Epithelial cell of proximal tubule (primary cell): ENCODE measurements at places on chromosomes 1 and 21. TPM values are rescaled to one million over a fixed set of nuclear protein-coding genes. Genes with fewer than 3 reads are reported as not detected.

Gene AK4
- 19.8 and 36.6 TPM in 2 replicates for total RNA-seq

Gene GPR25
- 0.65 TPM in 1 of 2 replicates, not detected in the other for total RNA-seq

Gene FOXD2
- total RNA-seq, result 0.14 TPM in 1 of 2 replicates, not detected in the other

Gene NR0B2
- not detected in 2 replicates for total RNA-seq

Gene CELA2B
- not detected in 2 replicates for total RNA-seq

Gene KRTAP20-1
- total RNA-seq, result not detected in 2 replicates

Gene GNAT2
- 0.58 TPM in 1 of 2 replicates, not detected in the other for total RNA-seq

Gene S100A3
- total RNA-seq, result 10.2 and 27.6 TPM in 2 replicates

Gene ADORA1
- total RNA-seq, result 3.7 and 12.3 TPM in 2 replicates

Gene TMEM269
- not detected in 2 replicates for total RNA-seq

Gene KCNQ4
- 1.0 and 2.2 TPM in 2 replicates for total RNA-seq

Gene PCAT6
- 0.17 TPM in 1 of 2 replicates, not detected in the other for total RNA-seq

Gene C4BPB
- not detected in 2 replicates for total RNA-seq

Gene TDRD5
- 0.06 and 0.43 TPM in 2 replicates for total RNA-seq

- no peak for DNase-seq
Measured at GRCh38 chr1:13930151-13930550, 230.2 kb downstream of the PRDM2 start.

DNA sequence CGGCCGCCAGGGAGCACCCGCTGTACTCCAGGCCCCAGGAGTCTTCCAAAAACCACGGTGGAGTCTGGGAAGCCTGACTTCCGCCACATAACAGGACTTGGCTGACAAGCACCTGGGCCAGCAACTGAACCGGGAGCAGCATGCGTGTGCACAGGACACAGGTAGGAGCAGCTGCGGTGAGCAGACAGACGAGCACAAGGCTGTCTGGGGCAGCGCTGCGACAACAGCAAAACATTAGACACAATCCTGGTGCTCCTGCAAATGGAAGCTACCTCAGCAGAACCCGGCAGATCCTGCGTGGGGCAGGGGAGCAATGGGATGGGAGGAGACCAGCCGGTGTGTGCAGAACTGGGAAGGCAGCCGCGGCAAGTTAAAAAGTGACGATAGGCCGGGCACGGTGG, 80.4 kb downstream of the NPHP4 start:
- DNase-seq, result no peak

DNA sequence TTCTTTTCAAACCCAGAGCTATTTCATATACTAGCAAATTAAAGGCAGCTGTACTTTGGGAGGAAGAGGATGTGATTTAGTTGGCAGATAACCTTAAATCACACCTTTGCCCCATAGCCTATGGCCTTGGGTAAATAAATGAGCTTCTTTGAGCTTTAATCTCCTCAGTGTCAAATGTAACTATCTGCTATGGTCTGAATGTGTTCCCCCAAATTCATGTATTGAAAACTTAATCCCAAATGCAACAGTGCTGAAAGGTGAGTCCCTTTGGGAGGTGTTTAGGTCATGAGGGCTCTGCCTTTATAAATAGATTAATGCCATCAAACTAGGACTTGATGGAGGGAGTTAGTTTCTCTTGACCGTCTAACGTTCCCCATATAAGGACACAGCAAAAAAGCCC, 85.8 kb downstream of the LTN1 start:
- DNase-seq, result no peak

DNA sequence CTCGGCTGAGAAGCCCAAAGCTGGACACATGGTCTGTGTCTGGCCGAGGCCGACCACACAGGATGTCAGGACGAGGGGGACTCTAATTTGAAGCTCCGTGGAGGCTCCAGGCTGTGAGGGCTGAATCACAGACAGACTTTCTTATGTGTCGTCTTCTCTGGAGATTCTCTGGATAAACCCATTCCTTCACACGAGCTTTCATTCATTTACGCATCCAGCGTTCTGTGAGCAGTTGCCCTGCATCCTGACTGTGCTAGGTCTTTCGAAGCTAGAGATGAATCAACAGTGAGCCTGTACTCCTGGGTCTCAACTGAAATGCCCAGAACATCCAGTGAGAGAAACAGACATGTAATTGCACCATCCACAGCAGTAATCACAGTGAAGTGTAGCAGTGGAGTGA, 49.6 kb downstream of the ECE1 start:
- DNase-seq, result no peak

DNA sequence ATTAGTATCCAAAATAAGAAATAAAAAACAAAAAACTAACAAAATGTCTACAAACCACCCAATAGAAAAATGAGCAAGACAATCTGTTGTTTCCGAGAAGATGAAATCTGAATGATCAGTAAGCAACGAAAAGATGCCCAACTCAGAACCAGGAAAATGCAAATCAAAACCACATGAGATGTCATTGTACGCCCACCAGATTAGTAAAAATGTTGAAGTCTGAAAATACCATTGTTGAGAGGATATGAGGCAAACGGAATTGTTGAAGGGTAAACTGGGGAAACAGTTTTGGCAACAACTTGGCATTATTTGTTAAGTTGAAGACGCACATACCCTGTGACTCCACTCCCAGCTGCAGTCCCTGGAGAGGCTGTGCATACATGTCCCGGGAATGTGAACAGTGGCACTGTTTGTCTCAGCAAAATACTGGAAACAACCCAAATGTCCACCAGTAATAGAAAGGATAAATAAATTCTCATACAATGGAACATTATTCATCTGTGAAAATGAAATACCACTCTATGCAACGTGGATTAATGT, 10.6 kb downstream of the ZBTB17 start:
- no peak for DNase-seq

GRCh38 chr1:207990876-207991582, 80.1 kb upstream of the CD34 start:
- DNase-seq, result no peak

- DNase-seq, result peak; percentile 91
Measured at GRCh38 chr1:243950166-243950565, 100.1 kb upstream of the AKT3 start.

GRCh38 chr1:224503161-224504118, 68.8 kb upstream of the WDR26 start:
- DNase-seq, result no peak

DNA sequence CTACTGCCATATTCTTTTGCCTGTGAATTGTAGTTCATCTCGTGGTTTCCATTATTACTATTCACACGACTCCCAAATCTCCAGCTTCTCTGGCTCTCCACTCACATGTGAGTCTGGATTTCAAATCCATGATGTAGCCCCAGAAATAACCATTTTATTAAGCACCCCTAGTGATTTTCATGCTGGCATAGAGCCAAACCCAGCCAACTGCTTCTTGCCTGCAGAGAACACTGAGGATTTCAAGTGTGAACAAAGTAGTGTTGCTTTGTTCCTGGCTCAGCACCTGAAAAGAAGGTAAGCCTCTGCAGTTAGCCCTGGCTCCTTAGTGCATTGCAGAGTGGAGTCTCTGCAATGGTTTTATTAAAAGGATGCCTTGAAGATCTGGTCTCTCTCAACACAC, 25.9 kb downstream of the UTP25 start:
- no peak for DNase-seq

DNA sequence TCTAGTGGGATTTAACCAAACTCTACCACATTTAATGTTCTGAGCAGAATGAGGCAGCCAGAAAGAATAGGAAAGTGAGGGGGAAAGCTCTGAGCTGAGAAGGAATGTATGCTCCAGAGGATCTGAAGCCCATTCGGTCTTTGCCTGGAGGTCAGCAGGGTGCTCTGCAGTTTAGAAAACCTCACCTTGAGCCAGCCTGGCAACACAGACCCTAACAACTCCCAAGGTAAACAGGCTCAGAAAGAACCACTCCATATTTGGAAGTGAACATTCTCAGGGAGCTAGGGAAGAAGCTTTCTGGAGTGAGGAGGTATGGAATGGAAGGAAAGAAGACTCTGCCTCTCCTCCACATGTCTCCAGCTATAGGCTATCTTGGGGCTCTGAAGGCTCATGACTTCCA, 398.8 kb downstream of the SEC16B start:
- no peak for DNase-seq

GRCh38 chr1:93576746-93577145, 104.9 kb downstream of the BCAR3 start:
- DNase-seq, result no peak

- DNase-seq, result no peak
Measured at GRCh38 chr1:59041646-59042277, 255.1 kb upstream of the FGGY start.

DNA sequence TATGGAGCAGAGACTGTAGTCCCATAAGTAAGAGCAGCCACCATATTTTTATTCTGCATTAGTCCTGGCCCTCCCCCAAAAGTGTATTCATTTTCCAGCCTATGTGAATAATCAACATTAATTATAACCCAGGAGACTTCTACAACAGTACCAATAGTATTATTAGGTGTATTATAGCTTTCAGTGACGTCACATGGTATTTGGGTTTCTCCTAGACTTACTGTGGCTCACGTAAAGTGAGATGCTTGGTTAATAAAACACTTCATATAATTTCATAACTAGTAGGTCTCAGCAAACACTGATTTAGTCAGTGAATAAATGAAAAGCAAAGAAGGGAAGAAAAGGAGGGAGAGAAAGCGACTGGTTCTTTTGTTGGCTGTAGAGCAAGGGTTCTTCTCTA, 86.2 kb downstream of the ZP4 start:
- no peak for DNase-seq

- no peak for DNase-seq
Measured at GRCh38 chr1:160860840-160861505, 1.7 kb downstream of the CD244 start.

- DNase-seq, result no peak
Measured at GRCh38 chr1:39255222-39255621, 50.7 kb downstream of the MACF1 start.

DNA sequence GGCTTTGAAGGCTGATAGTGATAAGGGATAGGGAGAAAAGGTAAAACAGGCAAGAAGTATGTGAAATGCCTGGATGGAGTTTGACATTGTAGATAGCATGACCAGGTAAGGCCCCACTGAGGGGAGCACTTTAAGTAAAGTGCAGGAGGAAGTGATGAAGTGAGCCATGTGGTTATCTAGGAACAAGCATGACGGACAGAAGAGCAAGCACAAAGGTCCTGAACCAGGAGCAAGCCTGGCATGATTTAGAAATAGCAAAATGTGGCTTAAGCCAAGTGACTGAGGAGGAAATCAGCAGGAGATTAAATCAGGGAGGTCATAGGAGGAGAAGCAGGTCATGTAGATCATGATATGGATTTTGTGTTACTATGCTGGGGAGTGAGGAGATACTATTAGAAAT, 129.2 kb downstream of the GLUL start:
- no peak for DNase-seq

GRCh38 chr1:245663841-245664240, 509.1 kb downstream of the KIF26B start:
- DNase-seq, result no peak

DNA sequence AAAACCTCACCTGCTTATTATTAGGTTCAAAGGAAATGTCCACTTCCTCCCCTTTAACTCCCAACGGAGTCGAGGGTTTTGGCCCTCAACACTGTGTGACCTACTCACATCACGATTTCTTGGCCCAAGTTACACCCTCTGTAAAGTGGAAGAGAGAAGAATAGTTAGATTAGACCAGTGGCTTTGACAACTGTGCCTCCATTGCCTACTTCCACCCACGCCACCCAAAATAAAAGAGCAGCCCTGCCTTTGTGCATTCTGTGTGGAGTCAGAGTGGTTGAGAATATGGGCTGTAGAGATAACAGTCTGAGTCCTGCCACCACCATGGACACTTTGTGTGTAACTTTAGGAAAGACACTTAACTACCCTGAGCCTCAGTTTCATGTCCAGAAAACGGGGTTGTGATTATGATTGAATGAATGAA, 4.1 kb upstream of the HDGF start:
- DNase-seq, result no peak

DNA sequence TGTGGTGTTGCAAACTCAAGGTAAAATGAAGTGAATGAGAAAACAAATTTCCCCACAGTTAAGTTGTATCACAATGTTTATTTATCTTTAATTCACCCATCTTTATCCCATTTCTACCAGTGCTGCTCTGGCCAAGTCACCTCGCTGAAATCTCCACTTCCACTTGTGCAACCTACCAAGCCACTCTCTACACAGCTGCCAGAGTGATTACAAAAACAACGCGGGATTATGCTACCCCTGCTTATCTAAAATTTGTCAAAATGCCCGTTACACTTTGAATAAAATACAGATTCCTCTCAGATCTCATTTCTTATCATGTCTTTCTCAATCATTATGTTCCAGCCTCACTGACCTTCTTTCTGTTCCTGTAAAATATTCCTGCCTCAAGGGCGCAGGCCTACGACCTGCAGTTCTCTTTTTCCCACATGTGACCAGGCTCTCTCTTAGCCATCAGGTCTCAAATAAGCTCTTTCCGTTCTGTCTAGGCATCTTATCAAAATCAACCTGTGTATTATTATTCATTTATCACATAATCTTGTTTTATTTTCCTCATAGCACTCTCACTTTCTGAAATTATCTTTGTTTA, 95.6 kb downstream of the NTMT2 start:
- no peak for DNase-seq

DNA sequence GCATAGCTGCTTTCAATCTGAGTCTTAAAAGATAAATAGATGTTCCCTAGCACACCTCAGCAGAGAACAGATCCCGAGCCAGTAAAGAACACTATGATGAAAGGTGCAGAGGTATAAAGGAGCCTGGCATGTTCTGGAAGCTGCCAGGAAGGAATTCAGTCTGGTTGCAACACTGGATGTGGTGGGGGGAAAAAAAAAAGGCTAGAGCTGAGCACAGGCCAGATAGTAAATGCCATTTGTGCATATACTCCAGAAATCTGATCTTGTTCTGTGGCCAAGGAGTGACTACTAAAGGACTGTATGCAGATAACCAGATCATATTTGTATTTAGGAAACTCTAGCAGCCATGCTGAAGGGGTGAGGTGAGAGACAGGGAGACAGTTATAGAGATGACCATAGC, 240.3 kb downstream of the VAV3 start:
- DNase-seq, result no peak

GRCh38 chr1:200374569-200375295, 35.1 kb downstream of the ZNF281 start:
- no peak for DNase-seq

- DNase-seq, result no peak
Measured at GRCh38 chr1:84278905-84279304, 22.6 kb upstream of the SAMD13 start.

DNA sequence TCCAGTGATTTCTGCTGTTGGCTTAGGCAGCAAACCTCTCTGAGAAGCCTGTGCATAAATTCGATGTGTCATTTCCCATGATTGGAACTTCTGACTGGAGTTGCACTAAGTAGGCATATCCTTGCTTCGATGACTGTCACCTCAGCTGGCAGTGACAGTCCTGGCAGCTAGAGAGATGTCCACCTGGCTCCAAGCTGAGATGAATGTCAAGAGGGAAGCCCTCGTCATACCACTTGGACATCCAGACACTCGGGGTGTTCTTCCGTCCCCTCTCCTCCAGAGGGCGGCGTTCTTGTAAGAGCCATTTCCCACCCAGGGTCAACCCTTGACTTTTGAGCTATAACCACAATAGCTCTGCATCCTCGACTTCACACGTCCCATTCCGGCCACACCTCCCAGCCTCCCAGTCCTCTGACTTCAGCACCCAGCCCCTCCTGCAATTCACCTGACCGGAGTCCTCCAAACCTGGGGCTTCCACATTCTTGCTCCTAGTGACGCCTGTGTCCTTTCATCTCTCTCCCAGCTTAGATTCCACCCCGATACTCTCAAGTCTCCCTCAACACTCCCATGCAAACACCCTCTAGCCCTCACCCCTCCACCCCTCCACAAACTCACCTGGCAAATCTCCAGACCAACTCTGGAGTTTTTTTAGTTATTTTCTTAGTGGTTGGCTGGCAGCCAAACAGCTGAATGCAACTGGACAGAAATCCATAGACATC, 17.3 kb downstream of the CA6 start:
- no peak for DNase-seq
